ENCODE measurements at places on chromosomes 12 and 14. TPM values are rescaled to one million over a fixed set of nuclear protein-coding genes. Genes with fewer than 3 reads are reported as not detected.

The ATG2B gene
- total RNA-seq, result 27.4 TPM

The EPYC gene
- not detected for total RNA-seq

The GOLT1B gene
- 54.5 TPM for total RNA-seq

The NID2 gene
- total RNA-seq, result 183 TPM

The CD163 gene
- total RNA-seq, result not detected

The LGR5 gene
- total RNA-seq, result 2.2 TPM

The DNM1L gene
- total RNA-seq, result 88.4 TPM

The KLRC4 gene
- not detected for total RNA-seq

The SOAT2 gene
- not detected for total RNA-seq

The WNK1 gene
- 215 TPM for total RNA-seq

The TSPAN8 gene
- 108 TPM for total RNA-seq

The ACTR6 gene
- total RNA-seq, result 15.6 TPM

The LRP6 gene
- total RNA-seq, result 56.1 TPM

The SLC25A21 gene
- 0.39 TPM for total RNA-seq

The SLC22A17 gene
- total RNA-seq, result 31.1 TPM

The LRR1 gene
- 8.0 TPM for total RNA-seq

The SERPINA12 gene
- not detected for total RNA-seq

The MOK gene
- 7.0 TPM for total RNA-seq

The DENND5B gene
- 10.9 TPM for total RNA-seq

The ACSM4 gene
- total RNA-seq, result not detected

The CCDC177 gene
- not detected for total RNA-seq

The C14orf132 gene
- total RNA-seq, result 20.6 TPM

The ADSS1 gene
- 16.3 TPM for total RNA-seq

The ERP27 gene
- total RNA-seq, result not detected

The LRRC10 gene
- not detected for total RNA-seq

The OR11H6 gene
- not detected for total RNA-seq

The SSTR1 gene
- 6.2 TPM for total RNA-seq

The RNF212B gene
- not detected for total RNA-seq

The SMOC1 gene
- 12.9 TPM for total RNA-seq
